ENCODE measurements at places on chromosomes 16 and 17.

DNA sequence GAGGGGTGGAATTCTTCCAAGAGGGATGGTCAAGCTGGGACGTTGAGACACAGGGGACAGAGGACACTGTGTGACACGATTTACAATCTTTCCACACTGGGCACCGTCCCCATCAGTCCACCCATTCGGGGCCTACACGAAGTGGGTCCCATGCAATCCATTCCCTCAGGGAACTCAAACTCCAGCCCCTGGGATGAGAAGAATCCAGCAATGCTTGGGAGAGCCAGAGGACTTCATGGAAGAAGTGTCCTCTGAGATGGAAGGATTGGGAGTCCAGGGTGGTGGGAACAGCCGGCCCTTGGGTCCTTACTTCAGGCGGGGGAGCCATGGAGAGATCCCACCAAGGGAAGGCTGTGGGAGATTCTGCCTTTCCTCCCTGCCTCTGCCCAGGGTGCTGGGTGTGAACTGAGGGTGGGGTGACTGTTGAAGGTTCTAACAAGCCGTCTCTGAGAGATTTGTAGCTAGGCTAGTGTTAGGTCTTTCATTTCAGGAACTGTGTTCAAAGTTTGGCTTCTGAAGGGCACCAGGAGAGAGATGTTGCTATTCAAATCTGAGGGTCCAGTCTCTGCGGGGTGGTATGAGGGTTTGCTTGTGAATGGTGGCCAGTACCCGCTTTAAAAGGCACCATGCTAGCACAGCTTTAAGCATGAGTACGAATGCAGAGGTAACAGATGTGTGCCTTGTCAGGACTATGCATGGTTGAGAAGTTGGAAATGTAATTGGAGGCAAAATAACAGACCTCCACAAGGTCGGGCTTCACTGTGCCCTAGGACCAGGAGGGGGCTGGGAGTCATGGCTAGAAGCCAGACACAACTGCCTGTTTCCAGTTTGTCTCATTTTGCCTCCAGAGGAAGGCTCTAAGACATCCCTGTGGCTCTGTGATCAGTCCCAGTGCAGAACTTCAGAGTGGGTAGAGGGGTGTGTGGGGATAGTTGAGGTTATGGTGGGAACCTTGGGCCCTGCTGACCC is 1.9 kb downstream of the ATP1B2 start:
- no peak for DNase-seq

- no peak for DNase-seq
Measured at GRCh38 chr16:35733971-35734702, 2274.7 kb downstream of the TP53TG3F start.

GRCh38 chr17:12348476-12348875 is 317.2 kb upstream of the MYOCD start:
- DNase-seq, result no peak

DNA sequence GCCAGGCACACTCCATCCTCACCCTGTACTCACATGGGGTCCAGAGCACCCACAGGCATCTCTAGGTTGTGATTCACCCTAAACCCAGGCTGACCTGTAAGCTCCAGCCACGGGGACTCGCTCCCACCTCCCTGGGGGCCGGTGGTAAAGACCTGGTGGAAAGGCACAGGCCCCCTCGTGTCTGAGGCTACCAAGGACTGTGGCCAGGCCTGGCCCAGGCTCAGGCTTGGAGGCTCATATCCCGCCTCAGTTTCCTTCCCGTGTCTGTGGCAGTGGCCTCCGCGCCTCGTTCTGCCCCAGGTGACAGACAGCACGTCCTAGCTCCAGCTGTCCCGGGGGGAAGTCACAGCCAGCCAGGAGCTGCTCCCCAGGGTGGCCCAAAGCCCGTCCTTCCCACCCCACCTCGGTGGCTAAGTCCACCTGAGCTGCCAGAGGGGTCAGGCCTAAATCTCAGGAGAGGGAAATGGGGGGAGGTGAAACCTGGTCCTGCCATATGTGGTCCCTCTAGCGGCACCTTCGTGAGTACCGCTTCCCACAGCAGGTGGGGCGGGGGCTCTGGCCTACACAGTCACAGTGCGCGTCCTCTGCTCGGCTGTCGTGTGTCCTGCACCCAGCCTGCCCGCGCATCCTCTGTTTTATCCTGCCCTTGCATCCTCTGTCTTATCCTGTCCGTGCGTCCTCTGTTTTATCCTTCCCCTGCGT is 12.6 kb downstream of the CDH15 start:
- no peak for DNase-seq

Data from amniotic stem cell (primary cell).